ENCODE measurements at places on chromosomes 3 and 15. TPM values are rescaled to one million over a fixed set of nuclear protein-coding genes. Genes with fewer than 3 reads are reported as not detected.

KIF7 gene
- 19.7 TPM for total RNA-seq

LEO1 gene
- 23.8 TPM for total RNA-seq

CD86 gene
- total RNA-seq = not detected

MYO5C gene
- total RNA-seq = 0.58 TPM

CLDN16 gene
- total RNA-seq = not detected

ARL14 gene
- total RNA-seq = not detected

EPHB3 gene
- total RNA-seq = 18.0 TPM

CP gene
- 0.33 TPM for total RNA-seq

SEMA3F gene
- total RNA-seq = 7.6 TPM

STAC gene
- total RNA-seq = 2.5 TPM

FMN1 gene
- total RNA-seq = 23.3 TPM

CHRNA7 gene
- not detected for total RNA-seq

NR1I2 gene
- total RNA-seq = not detected

MAP6D1 gene
- total RNA-seq = 1.9 TPM

ADAMTS9 gene
- 1.5 TPM for total RNA-seq

DENND6A gene
- total RNA-seq = 13.2 TPM

SMCO1 gene
- total RNA-seq = not detected

PLSCR2 gene
- not detected for total RNA-seq

CCR9 gene
- not detected for total RNA-seq

TRH gene
- total RNA-seq = not detected

BOC gene
- total RNA-seq = 3.3 TPM

CHDH gene
- total RNA-seq = 0.99 TPM

IGSF11 gene
- 0.44 TPM for total RNA-seq

WWTR1 gene
- total RNA-seq = 33.2 TPM

RHO gene
- total RNA-seq = not detected

TP63 gene
- under 0.01 TPM for total RNA-seq

SLC51B gene
- total RNA-seq = 1.5 TPM

ZNF385D gene
- 0.66 TPM for total RNA-seq

HIGD2B gene
- not detected for total RNA-seq

SHF gene
- total RNA-seq = 2.5 TPM

SENP7 gene
- total RNA-seq = 10.3 TPM

TAGLN3 gene
- total RNA-seq = 0.87 TPM

MOBP gene
- under 0.01 TPM for total RNA-seq

OIP5 gene
- 1.5 TPM for total RNA-seq

SRGAP3 gene
- total RNA-seq = 7.8 TPM

LMAN1L gene
- 0.15 TPM for total RNA-seq

KBTBD12 gene
- total RNA-seq = not detected

TM2D3 gene
- 52.6 TPM for total RNA-seq

FBXL2 gene
- 20.2 TPM for total RNA-seq

TRAIP gene
- 4.4 TPM for total RNA-seq

NPAP1 gene
- not detected for total RNA-seq

TMEM207 gene
- not detected for total RNA-seq

SI gene
- not detected for total RNA-seq
